ENCODE measurements at places on chromosomes 12 and 14. TPM values are rescaled to one million over a fixed set of nuclear protein-coding genes. Genes with fewer than 3 reads are reported as not detected.

GRCh38 chr14:98957211-98958047 is 314.6 kb downstream of the BCL11B start:
- DNase-seq = peak; percentile 50
- peak overlapping the region; percentile 13 for H3K27ac ChIP-seq
- H3K36me3 ChIP-seq = no peaks in the 10 kb centered on the region
- peaks cover 18% of the 10 kb centered on the region for H3K4me1 ChIP-seq
- H3K4me3 ChIP-seq = no peak overlapping the region

- no peaks in the 10 kb centered on the region for H3K4me1 ChIP-seq
- no peaks in the 10 kb centered on the region for H3K27me3 ChIP-seq
- no peak for DNase-seq
- no peaks in the 10 kb centered on the region for H3K36me3 ChIP-seq
- no peak overlapping the region for H3K4me3 ChIP-seq
Measured at GRCh38 chr12:92020983-92021665, 124.5 kb downstream of the BTG1 start.

DNA sequence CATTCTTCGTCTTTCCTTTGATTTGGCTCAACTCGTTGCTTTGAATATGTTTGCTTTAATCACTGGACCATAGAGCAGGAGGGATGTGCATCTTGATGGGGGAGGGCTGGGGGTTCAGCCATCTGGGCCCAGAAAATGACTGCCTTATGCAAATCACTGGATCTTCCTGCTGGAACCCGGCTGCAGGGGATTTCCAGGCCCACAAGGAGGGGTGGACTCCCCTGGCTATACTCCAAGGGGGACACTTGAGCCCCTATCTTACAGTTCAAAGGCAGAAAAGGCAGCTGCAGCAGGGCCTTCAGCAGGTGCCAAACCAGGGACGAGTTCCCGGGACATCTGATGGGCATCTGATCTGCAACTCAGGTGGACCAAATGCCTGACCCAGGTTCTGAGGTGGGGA is 122.5 kb downstream of the DICER1 start:
- H3K27me3 ChIP-seq = no peaks in the 10 kb centered on the region
- no peak overlapping the region for H3K4me3 ChIP-seq
- no peak for DNase-seq
- H3K27ac ChIP-seq = no peak overlapping the region
- no peaks in the 10 kb centered on the region for H3K36me3 ChIP-seq

DNA sequence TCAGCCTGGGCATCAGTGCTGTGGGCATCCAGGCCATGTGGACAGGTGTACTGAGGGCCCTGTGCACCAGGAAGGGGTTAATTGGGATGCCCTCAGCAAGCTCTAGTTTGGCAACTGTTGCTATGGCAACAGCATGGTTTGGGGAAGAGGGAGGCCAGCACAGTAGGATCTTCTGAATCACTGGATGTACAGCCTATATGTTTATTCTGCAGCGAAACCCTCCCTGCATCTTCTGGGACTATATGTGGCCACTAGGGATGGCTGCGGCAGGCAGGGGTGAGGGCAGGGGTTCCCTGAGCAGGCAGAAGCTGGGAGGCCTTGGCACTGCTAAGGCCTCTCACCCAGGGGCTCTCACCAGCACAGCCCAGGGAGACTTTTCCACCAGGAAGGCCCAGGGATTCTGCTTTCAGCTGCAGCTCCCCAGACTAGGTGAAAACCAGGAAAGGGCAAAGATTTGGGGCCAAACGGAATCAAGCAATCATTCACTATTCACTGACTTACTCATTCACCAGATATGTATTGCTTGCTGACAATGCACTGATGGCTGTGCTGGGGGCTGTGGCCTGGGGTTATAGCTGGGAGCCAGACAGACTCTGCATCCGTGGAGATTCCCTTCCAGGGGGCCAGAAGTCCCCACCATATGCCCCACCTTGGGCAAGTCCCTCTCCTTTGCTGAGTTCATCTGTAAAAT is 42.8 kb downstream of the IRF2BPL start:
- no peak overlapping the region for H3K4me3 ChIP-seq
- DNase-seq = no peak
- no peaks in the 10 kb centered on the region for H3K36me3 ChIP-seq

The SMIM41 gene
- polyA plus RNA-seq = not detected

- no peak overlapping the region for H3K27ac ChIP-seq
- H3K36me3 ChIP-seq = no peaks in the 10 kb centered on the region
- H3K27me3 ChIP-seq = no peaks in the 10 kb centered on the region
Measured at GRCh38 chr14:105709281-105710118, 183.1 kb downstream of the TMEM121 start.

The PTPRQ gene
- polyA plus RNA-seq = not detected

GRCh38 chr14:78253986-78254385 is 83.8 kb downstream of the NRXN3 start:
- H3K4me1 ChIP-seq = peaks cover 14% of the 10 kb centered on the region
- no peaks in the 10 kb centered on the region for H3K36me3 ChIP-seq
- no peak overlapping the region for H3K27ac ChIP-seq
- peak; percentile 72 for DNase-seq
- H3K27me3 ChIP-seq = peaks cover 56% of the 10 kb centered on the region

The SLC25A47 gene
- not detected for polyA plus RNA-seq

DNA sequence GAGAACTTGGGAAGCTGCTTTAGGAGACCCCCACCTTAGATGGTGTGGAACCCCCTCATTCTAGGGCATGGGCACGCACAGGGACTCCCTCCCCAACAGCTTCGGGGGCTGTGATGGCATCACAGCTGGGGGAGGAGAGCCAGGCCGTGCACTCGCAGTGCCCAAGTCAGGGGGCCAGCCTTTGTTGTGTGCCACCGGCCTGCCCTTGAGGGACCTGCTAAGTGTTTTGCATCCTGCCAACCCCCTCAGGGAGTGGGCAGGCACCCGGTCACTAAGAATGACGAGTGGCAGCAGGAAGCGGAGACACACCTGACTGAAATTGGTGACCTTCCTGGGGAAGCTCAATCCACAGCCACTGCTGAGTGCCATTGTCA is 334.9 kb upstream of the SFSWAP start:
- H3K36me3 ChIP-seq = no peaks in the 10 kb centered on the region
- no peak for DNase-seq
- H3K27ac ChIP-seq = no peak overlapping the region
- H3K27me3 ChIP-seq = no peaks in the 10 kb centered on the region
- no peak overlapping the region for H3K4me3 ChIP-seq

DNA sequence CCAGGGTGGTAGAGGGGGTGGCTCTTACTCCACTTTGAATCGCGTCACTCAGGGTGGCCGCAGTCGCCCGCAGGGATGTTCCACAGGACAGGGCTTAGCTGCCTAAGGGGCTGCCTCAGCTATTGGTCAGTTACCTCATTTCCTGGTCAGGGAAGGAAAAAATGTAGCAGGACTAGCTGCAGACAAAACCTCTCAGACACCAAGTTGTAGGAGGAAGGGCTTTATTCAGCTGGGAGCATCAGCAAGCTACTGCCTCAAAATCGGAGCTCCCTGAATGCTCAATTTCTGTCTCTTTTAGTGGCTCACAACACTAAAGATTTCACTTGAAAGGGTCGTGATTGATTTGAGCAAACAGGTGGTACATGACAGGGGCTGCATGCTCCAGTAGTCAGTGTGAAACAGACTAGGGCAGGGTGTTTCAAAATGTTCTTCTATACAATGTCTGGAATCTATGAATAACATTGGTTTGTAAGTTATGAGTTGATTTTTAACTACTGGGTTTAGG is 6.4 kb upstream of the CLEC6A start:
- H3K27me3 ChIP-seq = no peaks in the 10 kb centered on the region
- no peak for DNase-seq
- H3K4me3 ChIP-seq = no peak overlapping the region

The ARG2 gene
- 9.4 TPM for polyA plus RNA-seq

- DNase-seq = no peak
- H3K4me1 ChIP-seq = peaks cover 9% of the 10 kb centered on the region
- H3K4me3 ChIP-seq = no peak overlapping the region
- H3K27me3 ChIP-seq = no peaks in the 10 kb centered on the region
Measured at GRCh38 chr12:100189636-100190394, 10.8 kb upstream of the ACTR6 start.

DNA sequence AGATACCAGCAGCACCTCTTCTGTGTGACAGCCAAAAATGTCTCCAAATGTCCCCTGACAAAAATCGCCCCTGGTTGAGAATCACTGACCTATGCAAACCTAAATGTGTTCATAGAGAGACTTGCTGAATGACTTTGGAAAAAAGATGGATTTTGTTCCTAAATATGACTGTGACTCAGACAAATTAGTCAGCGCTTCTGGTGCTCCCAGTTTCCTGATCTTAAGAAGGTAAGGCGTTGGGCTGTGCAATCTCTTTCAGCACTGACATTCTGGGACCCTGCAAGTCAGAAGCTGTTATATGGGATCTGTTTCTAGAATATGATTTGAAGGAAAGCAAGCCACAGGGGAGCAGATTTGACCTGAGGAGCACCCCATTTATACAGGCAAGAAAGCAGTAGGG is 90.6 kb upstream of the PWP1 start:
- no peak overlapping the region for H3K4me3 ChIP-seq
- peaks cover 7% of the 10 kb centered on the region for H3K4me1 ChIP-seq
- no peaks in the 10 kb centered on the region for H3K27me3 ChIP-seq
- no peak overlapping the region for H3K27ac ChIP-seq
- H3K36me3 ChIP-seq = no peaks in the 10 kb centered on the region
- DNase-seq = no peak

The MAP3K9 gene
- polyA plus RNA-seq = 7.2 TPM

DNA sequence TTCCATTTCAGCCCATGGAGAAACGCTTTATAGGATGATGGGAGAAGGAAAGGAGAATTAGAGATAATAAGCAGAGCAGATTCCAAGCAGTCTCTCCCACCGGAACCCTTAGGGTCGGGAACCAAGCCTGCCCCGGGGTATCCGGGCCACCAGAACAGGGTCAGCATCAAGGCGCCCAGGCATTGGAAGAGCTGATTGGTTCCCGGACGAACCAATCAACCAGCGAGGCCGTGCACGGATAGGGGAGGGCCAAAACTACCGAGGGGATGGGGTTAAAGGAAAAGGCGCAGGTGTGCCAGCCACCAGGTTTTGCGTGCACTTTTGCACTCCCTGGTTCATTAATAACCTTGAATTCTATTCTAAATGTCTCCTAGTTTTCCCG is 1.7 kb downstream of the PPM1H start:
- H3K36me3 ChIP-seq = no peaks in the 10 kb centered on the region
- no peak overlapping the region for H3K27ac ChIP-seq
- no peak overlapping the region for H3K4me3 ChIP-seq
- peaks cover 54% of the 10 kb centered on the region for H3K27me3 ChIP-seq
- H3K4me1 ChIP-seq = peaks cover 10% of the 10 kb centered on the region
- DNase-seq = no peak

GRCh38 chr12:79925492-79925891 is 9.4 kb downstream of the PPP1R12A start:
- no peak overlapping the region for H3K4me3 ChIP-seq
- peaks cover 5% of the 10 kb centered on the region for H3K4me1 ChIP-seq
- no peak for DNase-seq
- no peaks in the 10 kb centered on the region for H3K36me3 ChIP-seq

The TAS2R8 gene
- not detected for polyA plus RNA-seq

The APOF gene
- not detected for polyA plus RNA-seq

GRCh38 chr12:118353721-118354120 is 19.0 kb downstream of the TAOK3 start:
- H3K36me3 ChIP-seq = no peaks in the 10 kb centered on the region
- no peak for DNase-seq
- H3K27me3 ChIP-seq = no peaks in the 10 kb centered on the region

DNA sequence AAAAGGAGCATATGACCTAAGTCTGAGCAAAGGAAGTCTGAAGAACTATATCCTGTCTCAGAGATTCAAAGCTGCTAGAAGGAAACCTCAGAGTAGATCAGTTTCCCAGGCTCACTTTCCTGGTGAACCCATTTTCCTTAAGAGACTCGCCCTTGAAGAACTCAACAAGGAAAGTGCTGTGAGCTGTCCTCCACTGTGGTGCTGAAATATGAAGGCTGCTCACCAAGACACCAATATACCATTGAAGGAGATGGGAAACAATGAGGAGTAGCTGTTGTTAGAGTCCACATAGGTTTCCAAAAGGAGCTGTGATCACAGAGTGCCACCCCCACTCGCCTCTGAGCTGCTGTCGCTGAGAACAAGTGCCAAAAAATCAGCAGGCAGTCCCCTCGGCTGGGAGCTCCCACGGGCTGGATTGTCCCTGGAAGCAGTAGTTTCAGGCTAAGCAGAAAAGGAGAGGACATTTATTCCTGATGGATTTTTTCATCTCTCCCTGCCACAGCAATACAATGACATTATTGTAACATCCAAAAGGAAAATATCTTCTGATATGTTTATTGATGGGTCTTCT is 282.1 kb downstream of the RPS29 start:
- no peaks in the 10 kb centered on the region for H3K36me3 ChIP-seq
- no peak overlapping the region for H3K27ac ChIP-seq
- no peaks in the 10 kb centered on the region for H3K27me3 ChIP-seq
- no peak overlapping the region for H3K4me3 ChIP-seq

GRCh38 chr14:45150386-45150890 is 14.7 kb downstream of the FANCM start:
- H3K27ac ChIP-seq = no peak overlapping the region
- H3K36me3 ChIP-seq = no peaks in the 10 kb centered on the region
- no peak overlapping the region for H3K4me3 ChIP-seq
- DNase-seq = no peak

The ASPG gene
- 0.02 TPM for polyA plus RNA-seq

DNA sequence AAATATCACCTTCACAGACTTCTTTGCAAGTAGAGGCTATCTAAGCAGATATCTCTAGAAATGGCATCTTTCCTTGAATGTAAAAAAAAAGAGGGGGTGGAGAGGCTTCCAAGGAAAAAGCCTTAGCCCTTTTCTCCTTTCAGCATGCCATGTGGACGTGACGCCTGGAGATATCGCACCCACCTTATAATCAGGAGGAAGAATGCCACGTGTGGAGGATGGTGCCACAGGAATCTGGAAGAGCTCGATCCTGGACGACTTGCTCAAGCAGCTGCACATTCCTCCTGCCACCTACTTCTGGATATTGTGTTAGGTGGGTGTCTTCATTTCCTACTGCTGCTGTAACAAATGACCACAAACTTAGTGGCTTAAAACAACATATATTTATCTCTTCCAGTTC is 203.6 kb downstream of the NUAK1 start:
- no peak overlapping the region for H3K4me3 ChIP-seq
- H3K4me1 ChIP-seq = peaks cover 80% of the 10 kb centered on the region
- no peaks in the 10 kb centered on the region for H3K36me3 ChIP-seq
- DNase-seq = peak; percentile 73

DNA sequence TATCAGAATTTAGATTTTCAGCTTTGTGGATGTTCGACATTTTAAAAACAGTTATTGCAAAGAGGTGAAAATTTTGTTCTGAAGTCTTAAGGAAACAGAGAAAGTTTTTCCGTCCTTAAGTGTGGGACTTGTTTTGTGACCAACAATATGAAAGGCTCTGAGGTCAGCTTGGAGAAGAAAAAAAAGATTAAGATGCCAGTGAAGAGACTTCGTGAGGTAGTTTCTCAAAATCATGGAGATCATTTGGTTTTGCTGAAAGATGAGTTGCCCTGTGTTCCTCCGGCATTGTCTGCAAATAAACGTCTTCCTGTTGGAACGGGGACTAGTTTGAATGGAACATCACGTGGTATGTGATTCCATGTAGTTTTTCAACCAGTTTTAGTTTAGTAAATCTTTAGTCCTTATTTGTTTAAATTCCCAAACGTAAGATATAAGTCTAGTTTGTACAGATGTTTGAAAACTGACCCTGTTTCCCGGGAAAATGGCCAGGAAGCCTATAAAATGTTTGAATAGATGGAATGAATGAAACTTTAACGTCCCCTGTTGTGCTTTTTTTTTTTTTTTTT is 682 bp downstream of the KIAA0586 start:
- H3K4me1 ChIP-seq = peaks cover 22% of the 10 kb centered on the region
- no peak for DNase-seq
- H3K27ac ChIP-seq = peak overlapping the region; percentile 97
- no peaks in the 10 kb centered on the region for H3K27me3 ChIP-seq

Data from keratinocyte (primary cell).